Suprapubic skin (tissue), 4 donors: ENCODE measurements at places on chromosomes 2 and 18.

GRCh38 chr2:118065015-118065706, 23.1 kb upstream of the INSIG2 start:
- no peaks in the 10 kb centered on the region for H3K36me3 ChIP-seq
- H3K4me3 ChIP-seq, result no peak overlapping the region
- no peak overlapping the region for H3K27ac ChIP-seq
- peaks cover 5% of the 10 kb centered on the region for H3K4me1 ChIP-seq

GRCh38 chr18:14097761-14098160, 34.5 kb downstream of the ZNF519 start:
- no peak for DNase-seq
- no peaks in the 10 kb centered on the region for H3K27me3 ChIP-seq
- peaks cover 8% of the 10 kb centered on the region for H3K36me3 ChIP-seq
- H3K4me3 ChIP-seq, result no peak overlapping the region

DNA sequence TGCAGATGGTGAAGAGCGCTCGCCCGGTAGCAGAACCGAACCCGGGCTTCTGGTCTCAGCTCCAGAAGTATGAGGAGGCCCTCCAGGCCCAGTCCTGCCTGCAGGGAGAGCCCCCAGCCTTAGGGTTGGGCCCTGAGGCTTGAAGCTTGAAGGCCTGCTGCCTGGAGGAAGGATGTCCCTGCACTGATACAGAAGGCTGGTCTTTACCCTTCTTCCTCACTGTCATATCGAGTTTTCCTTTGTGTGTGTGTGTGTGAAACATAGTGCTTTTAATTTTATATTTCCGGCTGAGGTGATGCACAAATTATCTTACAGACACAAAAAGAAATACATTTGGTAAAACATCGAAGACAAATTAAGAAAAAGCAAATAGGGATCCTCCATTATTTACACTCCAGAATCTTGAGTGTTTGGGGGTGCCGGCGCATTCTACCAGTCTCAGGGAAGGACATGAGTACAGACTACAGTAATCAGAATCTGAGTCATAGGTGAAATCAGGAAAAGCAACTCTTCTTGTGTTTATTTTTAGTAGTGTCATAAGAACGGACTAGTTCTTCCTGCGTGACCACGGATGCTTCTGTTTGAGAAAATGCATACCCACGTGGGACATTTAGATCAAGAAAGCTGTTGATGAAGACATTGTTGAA, 1.3 kb downstream of the DUSP28 start:
- no peaks in the 10 kb centered on the region for H3K36me3 ChIP-seq
- peak overlapping the region; percentile 96 for H3K27ac ChIP-seq
- no peaks in the 10 kb centered on the region for H3K27me3 ChIP-seq
- H3K4me3 ChIP-seq, result peak overlapping the region; percentile 63
- peaks cover 80% of the 10 kb centered on the region for H3K4me1 ChIP-seq

- no peak overlapping the region for H3K27ac ChIP-seq
- no peak for DNase-seq
- H3K4me3 ChIP-seq, result no peak overlapping the region
- H3K27me3 ChIP-seq, result no peaks in the 10 kb centered on the region
- no peaks in the 10 kb centered on the region for H3K4me1 ChIP-seq
Observed at GRCh38 chr2:38823386-38823785, 45.4 kb downstream of the GEMIN6 start.

- H3K36me3 ChIP-seq, result no peaks in the 10 kb centered on the region
- peaks cover 6% of the 10 kb centered on the region for H3K4me1 ChIP-seq
- no peak overlapping the region for H3K27ac ChIP-seq
- no peak overlapping the region for H3K4me3 ChIP-seq
Observed at GRCh38 chr18:47752796-47753645, 177.4 kb downstream of the SMAD2 start.

DNA sequence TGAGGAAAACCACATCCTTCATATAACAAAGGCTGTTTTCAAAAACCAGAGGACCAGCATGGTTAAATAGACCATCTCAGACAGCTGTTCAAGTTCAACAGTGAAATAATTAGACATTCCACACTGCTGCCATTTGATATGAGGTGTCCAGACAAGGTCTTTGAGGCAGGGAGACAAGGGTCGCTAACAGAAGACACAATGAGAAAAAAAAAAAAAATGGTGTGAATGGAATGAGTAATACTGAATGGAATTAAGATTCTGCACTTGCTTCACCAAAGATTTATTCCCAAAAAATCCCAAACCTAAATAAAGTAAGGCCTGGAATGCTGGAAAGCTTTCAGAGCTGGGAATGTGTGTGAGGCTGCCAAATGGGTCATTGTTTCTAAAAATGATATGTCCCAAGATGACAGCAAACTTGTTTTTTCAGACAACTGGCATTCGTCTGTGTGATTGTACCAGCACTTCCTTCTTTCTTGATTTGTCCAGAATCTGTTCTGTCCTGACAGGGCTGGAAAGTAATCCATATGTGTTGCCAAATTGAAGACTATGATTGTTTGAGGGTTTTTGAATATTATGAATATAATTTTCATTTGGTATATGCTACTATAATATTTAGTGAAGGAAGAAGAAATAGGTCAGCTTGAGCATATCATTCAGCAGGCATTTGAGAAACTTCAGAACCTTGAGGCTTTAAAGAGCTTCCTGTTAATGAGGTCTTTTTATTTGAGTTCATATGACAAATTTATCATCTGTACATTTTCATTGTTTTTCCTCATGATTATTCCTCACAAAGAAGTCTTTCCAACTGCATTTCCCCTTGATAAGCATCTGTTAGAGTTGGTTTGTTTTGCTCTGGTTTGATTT, 85.2 kb upstream of the ITGA4 start:
- H3K4me1 ChIP-seq, result no peaks in the 10 kb centered on the region
- no peak for DNase-seq
- no peak overlapping the region for H3K27ac ChIP-seq
- H3K4me3 ChIP-seq, result no peak overlapping the region
- no peaks in the 10 kb centered on the region for H3K27me3 ChIP-seq

- DNase-seq, result no peak
- no peaks in the 10 kb centered on the region for H3K27me3 ChIP-seq
- H3K27ac ChIP-seq, result no peak overlapping the region
Observed at GRCh38 chr2:23944527-23944926, 4.3 kb downstream of the UBXN2A start.

- no peak for DNase-seq
- no peak overlapping the region for H3K4me3 ChIP-seq
- H3K36me3 ChIP-seq, result peaks cover 3% of the 10 kb centered on the region
- H3K27ac ChIP-seq, result no peak overlapping the region
- H3K27me3 ChIP-seq, result no peaks in the 10 kb centered on the region
Observed at GRCh38 chr2:33246432-33246831, 230.0 kb upstream of the RASGRP3 start.

DNA sequence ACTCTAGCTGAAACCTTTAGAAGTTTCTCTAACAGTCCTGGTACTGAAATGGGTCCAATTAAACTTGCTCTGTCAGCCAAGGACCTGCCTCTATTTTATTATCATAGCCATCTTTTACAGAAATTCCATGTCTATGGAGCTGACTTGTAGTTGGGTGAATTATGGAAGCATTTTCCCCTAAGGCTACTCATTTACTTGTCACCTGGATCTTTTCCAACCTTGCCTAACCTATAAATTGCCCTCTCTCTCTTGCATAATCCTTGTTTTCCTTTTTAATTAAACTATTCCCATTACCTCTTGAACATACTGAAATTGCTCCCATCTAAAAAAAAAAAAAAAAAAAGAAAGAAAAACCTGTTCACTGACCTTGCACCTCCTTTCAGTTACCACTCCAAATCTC, 74.6 kb upstream of the DOK6 start:
- H3K27ac ChIP-seq, result no peak overlapping the region
- no peak for DNase-seq
- H3K4me3 ChIP-seq, result no peak overlapping the region
- H3K4me1 ChIP-seq, result no peaks in the 10 kb centered on the region
- no peaks in the 10 kb centered on the region for H3K36me3 ChIP-seq

DNA sequence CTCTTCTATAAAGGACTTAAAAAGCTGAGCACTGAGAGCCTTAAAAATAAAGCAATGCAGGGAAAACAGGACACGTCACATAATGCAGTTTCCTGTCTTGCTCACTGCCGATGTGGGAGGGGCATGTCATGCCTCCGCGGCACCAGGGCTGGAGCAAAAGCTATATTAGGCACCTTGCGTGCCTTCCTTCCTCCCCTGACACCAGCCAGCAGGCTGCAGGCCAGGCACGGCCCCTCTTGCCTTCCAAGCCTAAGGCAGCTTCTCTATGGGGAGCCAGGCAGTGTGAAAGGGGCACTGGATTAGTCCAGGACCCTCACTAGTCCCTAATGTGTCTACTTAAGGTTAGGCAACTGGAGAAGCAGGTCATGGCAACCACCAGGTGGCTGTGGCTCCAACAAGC, 26.3 kb downstream of the MRPL35 start:
- DNase-seq, result no peak
- no peaks in the 10 kb centered on the region for H3K36me3 ChIP-seq
- peak overlapping the region; percentile 56 for H3K27ac ChIP-seq
- H3K4me3 ChIP-seq, result no peak overlapping the region
- H3K27me3 ChIP-seq, result no peaks in the 10 kb centered on the region

DNA sequence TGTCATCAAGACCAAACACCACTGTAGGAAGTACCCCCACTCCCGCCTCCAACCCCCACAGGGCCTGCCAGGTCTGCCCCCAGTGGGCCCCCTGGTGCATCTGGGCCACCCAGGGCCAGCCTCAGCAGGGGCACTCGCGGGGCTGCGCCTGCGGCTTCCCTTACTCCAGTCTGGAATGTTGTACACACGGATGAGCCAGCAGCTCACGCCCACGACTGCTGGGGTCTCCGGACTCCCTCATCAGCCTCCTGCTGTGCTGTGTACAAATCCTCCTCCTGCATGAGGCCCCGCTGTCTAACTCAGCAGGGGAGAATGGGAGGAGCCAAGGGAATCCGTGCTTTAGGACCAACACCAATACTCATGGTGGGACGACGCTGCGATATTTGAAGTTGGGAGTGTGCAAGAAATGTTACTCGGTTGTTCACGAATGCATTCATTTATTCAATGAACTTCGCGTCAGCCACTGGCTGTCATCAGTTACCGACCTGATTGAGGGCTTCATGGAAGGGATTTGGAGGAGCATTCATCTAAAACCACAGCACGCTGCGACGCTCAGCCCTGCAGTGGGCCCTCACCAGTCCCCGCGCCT, 654 bp upstream of the ASB1 start:
- no peaks in the 10 kb centered on the region for H3K27me3 ChIP-seq
- H3K27ac ChIP-seq, result peak overlapping the region; percentile 93
- no peak for DNase-seq
- peak overlapping the region; percentile 90 for H3K4me3 ChIP-seq
